H9 (cell line): ENCODE measurements at places on chromosomes 11 and 22. TPM values are rescaled to one million over a fixed set of nuclear protein-coding genes. Genes with fewer than 3 reads are reported as not detected.

P4HA3 gene
- not detected in 2 replicates for total RNA-seq

C22orf31 gene
- total RNA-seq, result not detected in 2 replicates

EPS8L2 gene
- 92.8 and 101 TPM in 2 replicates for total RNA-seq

CADM1 gene
- 11.9 and 12.5 TPM in 2 replicates for total RNA-seq

FAU gene
- total RNA-seq, result 898 and 954 TPM in 2 replicates

CCDC188 gene
- total RNA-seq, result not detected in 2 replicates

MUC6 gene
- not detected in 2 replicates for total RNA-seq

PDGFB gene
- 6.1 and 7.1 TPM in 2 replicates for total RNA-seq

CCDC73 gene
- total RNA-seq, result 0.04 TPM in 1 of 2 replicates, not detected in the other

GDPD4 gene
- total RNA-seq, result not detected in 2 replicates

NFAM1 gene
- total RNA-seq, result 0.55 and 0.68 TPM in 2 replicates

MRGPRX3 gene
- total RNA-seq, result not detected in 2 replicates

GP1BB gene
- total RNA-seq, result 2.4 and 3.4 TPM in 2 replicates

PSMD13 gene
- total RNA-seq, result 141 and 148 TPM in 2 replicates

CD3G gene
- total RNA-seq, result not detected in 2 replicates
